ENCODE measurements at places on chromosomes 4 and X. TPM values are rescaled to one million over a fixed set of nuclear protein-coding genes. Genes with fewer than 3 reads are reported as not detected.
A peak's percentile ranks its signal among the peaks of the same experiment; 100 is the strongest.

GRCh38 chr4:106208481-106209460 is 107.2 kb downstream of the TBCK start:
- peak; percentile 66 for DNase-seq

- DNase-seq = no peak
Measured at GRCh38 chrX:28552322-28552721, 34.9 kb upstream of the IL1RAPL1 start.

GRCh38 chr4:186132577-186133242 is 28.2 kb downstream of the FAM149A start:
- no peak for DNase-seq

GRCh38 chr4:39427520-39428114 is 20.9 kb downstream of the KLB start:
- no peak for DNase-seq

DNA sequence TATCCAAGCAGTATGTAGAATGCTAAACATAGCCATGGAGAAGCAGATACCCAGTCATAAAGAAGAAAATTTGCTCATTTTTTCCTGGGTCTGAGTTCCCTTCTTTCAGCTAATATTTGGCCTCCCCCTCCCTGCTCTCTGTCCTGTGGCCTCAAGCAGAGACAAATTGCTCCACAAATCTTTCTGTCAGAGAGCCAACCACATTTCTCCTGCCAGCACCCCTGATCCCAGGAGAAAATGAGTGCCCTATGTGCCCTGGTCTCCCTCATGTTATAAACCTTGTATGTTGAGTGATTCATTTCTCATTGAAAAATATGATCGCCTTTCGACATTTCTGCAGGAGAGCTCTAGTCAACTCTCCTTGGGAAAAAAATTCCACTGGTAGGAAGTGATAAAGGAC is 82.0 kb downstream of the TMEM156 start:
- DNase-seq = no peak

GRCh38 chrX:15948318-15948660 is 93.7 kb upstream of the AP1S2 start:
- no peak for DNase-seq

DNA sequence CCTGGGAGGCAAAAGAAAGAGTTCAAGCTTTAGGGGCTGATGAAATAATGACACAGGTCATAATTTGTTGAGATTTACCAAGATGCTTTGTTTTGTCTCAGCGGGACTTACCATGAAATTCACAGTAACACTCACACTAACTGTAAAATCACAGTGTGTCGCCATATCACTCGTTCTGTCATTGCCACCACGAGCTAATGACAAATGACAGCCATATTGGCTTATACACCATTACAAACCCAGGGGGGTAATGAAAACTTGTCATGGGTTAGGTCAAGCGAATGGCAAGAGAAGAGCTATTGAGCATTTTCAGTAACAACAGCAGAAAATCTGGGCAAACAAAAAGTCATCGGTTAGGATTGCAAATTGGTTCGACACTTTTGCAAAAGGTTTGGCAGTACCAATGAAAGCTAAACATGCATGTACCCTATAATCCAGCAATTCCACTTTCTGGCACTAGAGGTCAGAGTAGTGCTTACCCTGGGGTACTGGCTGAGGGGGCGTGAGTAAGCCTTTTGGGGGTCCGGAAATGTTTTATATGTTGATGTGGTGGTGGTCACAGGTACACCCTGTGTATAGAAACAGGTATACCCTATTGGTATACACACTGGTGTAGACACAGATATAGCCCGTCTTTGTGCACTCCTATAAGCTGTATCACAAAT is 83.9 kb upstream of the RAI2 start:
- no peak for DNase-seq

- no peak for DNase-seq
Measured at GRCh38 chr4:159383562-159383931, 280.7 kb downstream of the RAPGEF2 start.

DNA sequence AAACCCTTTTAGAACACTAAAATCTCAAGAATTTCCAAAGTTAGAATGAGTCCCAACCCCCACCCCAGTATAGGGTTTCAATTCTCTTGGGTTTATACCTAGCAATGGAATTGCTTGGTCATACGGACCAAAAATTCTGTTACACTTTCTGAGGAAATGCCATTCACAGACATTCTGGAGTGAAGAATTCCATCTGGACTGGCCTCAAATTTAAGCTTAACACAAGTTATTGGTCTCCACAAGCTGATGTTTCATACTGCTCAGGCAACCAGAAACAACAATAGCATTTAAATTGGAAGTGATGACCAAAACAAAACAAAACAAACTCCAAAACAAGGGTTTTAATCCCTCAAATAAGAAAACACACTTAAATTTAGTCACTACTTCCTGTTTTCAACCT is 51.1 kb downstream of the GPC4 start:
- DNase-seq = no peak

- DNase-seq = no peak
Measured at GRCh38 chr4:174172274-174172673, 111.2 kb downstream of the FBXO8 start.

DNA sequence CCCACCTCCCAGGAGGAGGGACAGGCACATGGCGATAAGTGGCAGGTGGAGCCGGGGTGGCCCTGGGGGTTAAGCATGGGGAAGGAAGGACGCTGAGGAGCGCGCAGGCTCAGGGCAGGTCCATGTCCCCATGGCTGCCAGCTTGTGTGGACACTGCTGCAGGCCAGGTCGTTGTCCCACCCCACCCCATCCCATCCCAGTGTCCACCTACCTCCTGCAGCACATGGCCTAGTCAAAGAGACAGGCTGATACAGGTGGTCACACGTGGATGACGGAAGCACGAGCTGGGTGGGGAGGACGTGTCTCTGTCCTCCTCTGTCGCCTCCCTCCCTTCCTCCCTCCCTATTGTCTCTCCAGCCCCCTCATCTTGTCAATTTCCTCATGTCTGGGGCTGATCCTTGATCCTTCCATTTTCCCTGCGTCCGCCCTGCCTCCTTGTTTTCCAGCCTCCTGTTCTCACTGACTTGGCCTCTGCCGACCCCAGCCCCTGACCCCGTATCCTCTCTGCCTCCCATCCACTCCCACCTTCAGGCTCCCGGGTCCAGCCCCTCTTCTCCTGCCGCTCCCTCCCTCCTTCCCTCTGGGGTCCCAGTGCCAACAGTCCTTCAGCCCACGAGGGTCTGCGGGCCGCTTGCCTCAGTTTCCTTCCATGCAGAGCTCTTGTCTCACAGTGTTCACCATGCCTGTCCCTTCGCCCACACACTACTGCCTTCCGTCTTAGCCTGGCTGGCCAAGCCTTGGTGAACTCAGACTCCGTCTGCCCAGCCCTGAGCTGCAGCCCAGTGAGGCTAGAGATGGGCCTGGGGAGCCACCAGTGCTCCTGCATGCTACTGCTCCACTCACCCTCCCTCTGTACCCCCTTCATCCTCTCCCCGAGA is 15.5 kb upstream of the ADD1 start:
- peak; percentile 71 for DNase-seq

GRCh38 chr4:165301833-165302232 is 25.6 kb upstream of the MSMO1 start:
- no peak for DNase-seq

DNA sequence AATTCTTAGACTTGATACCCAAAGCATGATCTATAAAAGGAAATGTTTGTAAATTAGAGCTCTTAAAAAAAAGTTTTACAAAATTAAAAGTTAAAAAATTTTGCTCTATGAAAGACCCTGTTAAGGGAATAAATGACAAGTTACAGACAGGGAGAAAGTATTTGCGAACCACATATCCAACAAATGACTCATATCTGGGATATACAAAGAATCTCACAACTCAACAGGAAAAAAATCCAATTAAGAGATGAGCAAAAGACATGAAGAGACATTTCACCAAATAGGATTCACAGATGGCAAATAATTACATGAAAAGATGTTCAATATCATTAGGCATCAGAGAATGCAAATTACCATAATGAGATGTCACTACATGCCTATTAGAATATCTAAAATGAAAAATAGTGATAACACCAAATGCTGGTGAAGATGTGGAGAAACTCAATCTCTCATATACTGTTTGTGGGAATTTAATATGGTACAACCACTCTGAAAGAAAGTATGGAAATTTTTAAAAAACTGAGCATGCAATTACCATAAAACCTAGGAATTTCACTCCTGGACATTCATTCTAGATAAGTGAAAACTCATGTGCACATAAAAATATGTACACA is 100.8 kb upstream of the EOLA2 start:
- DNase-seq = no peak

GRCh38 chr4:73376251-73376650 is 27.8 kb upstream of the ALB start:
- DNase-seq = no peak

DNA sequence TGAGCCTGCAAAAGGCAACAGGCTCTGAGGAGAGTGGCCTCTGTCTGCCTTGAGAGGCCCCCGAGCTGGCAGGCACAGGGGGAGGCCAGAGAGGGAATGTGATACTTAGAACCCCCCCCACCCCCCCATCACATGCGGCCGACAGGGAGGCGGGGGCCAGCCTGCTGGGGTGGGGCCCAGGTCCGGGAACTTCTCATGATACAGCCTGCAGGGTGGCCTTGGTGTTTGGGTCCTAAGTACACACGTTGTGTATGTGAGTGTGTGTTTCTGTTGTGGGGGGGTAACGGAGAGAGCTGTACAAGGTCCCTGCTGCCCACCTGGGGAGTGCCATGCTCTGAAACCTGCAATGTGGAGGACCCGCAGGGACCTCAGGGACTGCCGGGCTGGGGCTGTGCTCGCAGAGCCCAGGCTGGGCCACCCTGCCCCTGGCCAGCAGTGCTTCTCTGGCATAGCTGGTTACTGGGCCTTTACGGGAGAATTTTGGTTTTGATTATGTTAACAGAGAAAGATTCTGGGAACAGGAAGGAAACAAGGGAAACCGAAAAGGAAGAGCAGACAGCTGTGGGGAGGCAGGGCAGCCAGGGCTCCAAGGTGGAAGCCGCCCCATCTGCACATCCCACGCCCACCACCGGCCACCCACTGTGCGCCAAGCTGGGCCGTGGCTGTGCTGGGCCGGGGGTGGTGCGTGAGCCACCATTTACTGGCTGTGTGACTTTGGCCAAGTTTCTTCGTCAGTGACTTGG is 19.9 kb downstream of the SH3BP2 start:
- DNase-seq = no peak

DNA sequence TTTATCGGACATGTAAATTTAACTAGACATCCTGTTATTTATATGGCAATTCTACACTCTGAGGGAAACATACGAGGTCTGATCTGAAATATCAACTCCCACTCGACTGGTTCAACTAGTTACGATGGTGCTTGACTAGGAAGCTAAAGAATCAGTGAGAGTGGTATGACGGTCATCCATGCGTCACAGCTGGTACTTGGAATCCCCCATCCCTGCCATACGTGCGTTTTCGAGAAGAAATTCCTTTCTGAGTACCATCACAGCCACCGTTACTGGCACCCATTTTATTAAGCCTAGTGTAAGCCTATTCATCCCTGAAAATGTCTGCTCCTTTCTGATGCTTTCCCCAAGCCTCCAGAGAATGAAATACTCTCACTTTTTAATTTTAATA is 695 bp upstream of the PIGA start:
- DNase-seq = no peak

- no peak for DNase-seq
Measured at GRCh38 chr4:171583790-171584189, 229.4 kb upstream of the GALNTL6 start.

DNA sequence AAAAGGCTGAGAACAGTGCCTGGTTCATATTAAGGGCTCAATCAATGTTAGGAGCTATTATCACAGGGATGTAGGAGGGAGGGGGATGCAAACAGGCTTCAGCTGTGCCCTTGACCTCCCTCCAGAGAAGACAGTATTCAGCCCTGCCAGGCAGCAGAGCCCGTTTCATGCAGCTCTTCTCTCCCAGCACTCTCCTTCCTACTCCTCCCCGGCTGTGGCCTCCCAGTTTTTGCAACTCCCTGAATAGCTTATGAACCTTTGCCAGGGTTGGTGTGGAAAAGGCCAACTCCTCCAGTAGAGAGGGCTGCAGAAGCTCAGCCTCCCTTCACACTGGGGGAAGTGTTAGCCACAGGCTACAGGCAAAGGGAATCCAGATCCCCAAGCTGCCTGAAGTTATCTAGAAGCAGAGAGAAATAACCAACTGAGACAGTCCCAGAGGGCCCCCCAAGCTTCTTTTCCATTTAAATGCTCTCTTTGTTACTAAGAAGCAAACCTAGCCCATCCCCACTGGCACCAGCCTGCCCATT is 31.7 kb upstream of the APLN start:
- no peak for DNase-seq

- DNase-seq = no peak
Measured at GRCh38 chrX:72685810-72686456, 28.2 kb downstream of the PHKA1 start.

GRCh38 chrX:17298564-17298963 is 76.4 kb upstream of the NHS start:
- no peak for DNase-seq

DNA sequence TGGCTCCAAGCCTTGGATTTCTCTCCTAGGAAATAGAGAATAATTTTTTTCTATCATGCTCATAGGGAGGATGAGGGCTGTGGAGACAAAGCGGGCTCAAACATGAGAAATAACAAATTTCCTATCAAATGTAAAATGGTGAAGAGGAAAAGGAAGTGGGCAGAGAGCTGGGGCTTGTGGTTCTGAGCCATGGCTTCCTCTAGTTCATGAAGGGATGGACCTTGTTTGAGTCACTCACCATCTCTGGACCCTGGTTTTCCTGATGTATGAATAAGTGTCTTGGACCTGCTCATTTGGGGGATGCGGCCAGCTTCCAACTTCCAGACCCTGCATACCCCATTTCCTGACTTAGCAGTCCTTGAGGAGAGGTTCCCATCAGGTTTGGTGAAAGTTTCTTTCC is 63.0 kb downstream of the MSX1 start:
- no peak for DNase-seq

- no peak for DNase-seq
Measured at GRCh38 chr4:106677213-106677612, 308.6 kb upstream of the GIMD1 start.

GRCh38 chr4:41212616-41213203 is 1.6 kb downstream of the APBB2 start:
- no peak for DNase-seq

GRCh38 chrX:5876984-5877596 is 351.6 kb downstream of the NLGN4X start:
- DNase-seq = no peak

GRCh38 chr4:63901304-63901703 is 507.9 kb downstream of the TECRL start:
- DNase-seq = no peak

- DNase-seq = no peak
Measured at GRCh38 chrX:120672841-120673530, 43.1 kb upstream of the C1GALT1C1 start.

DUSP21 gene
- total RNA-seq = not detected

TEX13B gene
- not detected for total RNA-seq

GCNA gene
- total RNA-seq = 8.9 TPM

RAB41 gene
- not detected for total RNA-seq

MORF4L2 gene
- total RNA-seq = 160 TPM

YY2 gene
- total RNA-seq = 5.7 TPM

FAM184B gene
- total RNA-seq = not detected

MAPK10 gene
- 40.6 TPM for total RNA-seq

HTR2C gene
- total RNA-seq = not detected

ZNF595 gene
- 55.9 TPM for total RNA-seq

EDA2R gene
- 1.9 TPM for total RNA-seq

HTN1 gene
- not detected for total RNA-seq

ODAM gene
- total RNA-seq = not detected

All from spleen (tissue), 13 donors.